Activated naive CD8-positive, alpha-beta T cell treated with anti-CD3 and anti-CD28 coated beads, Interleukin-2, amount 10 ng/mL, durations not matched to agents 7 days and 5 days (primary cell): ENCODE measurements at places on chromosomes 2 and 18. TPM values are rescaled to one million over a fixed set of nuclear protein-coding genes. Genes with fewer than 3 reads are reported as not detected.
A peak's percentile ranks its signal among the peaks of the same experiment; 100 is the strongest.

SMPD4 gene
- 67.3 TPM for total RNA-seq

EIF2AK2 gene
- 101 TPM for total RNA-seq

- no peak overlapping the region for H3K4me3 ChIP-seq
- DNase-seq = no peak
- no peak overlapping the region for H3K27ac ChIP-seq
- H3K36me3 ChIP-seq = no peaks in the 10 kb centered on the region
- no peaks in the 10 kb centered on the region for H3K4me1 ChIP-seq
Observed at GRCh38 chr2:107466984-107467773, 359.5 kb upstream of the RGPD4 start.

MYL1 gene
- not detected for total RNA-seq

CLEC4F gene
- total RNA-seq = not detected

- H3K27me3 ChIP-seq = peaks cover 33% of the 10 kb centered on the region
- peak overlapping the region; percentile 51 for H3K4me3 ChIP-seq
- peaks cover 11% of the 10 kb centered on the region for H3K4me1 ChIP-seq
- DNase-seq = peak; percentile 36
- H3K27ac ChIP-seq = no peak overlapping the region
- no peaks in the 10 kb centered on the region for H3K36me3 ChIP-seq
Observed at GRCh38 chr2:149160701-149161217, 122.3 kb downstream of the LYPD6B start.

- peak; percentile 4 for DNase-seq
- H3K36me3 ChIP-seq = peaks cover 17% of the 10 kb centered on the region
- no peaks in the 10 kb centered on the region for H3K27me3 ChIP-seq
- H3K27ac ChIP-seq = no peak overlapping the region
- no peaks in the 10 kb centered on the region for H3K4me1 ChIP-seq
- H3K4me3 ChIP-seq = no peak overlapping the region
Observed at GRCh38 chr2:241910604-241911520, 41.3 kb downstream of the RTP5 start.

INHBB gene
- total RNA-seq = not detected

- no peak overlapping the region for H3K4me3 ChIP-seq
- no peak overlapping the region for H3K27ac ChIP-seq
- H3K36me3 ChIP-seq = peaks cover 6% of the 10 kb centered on the region
- peaks cover 13% of the 10 kb centered on the region for H3K4me1 ChIP-seq
- DNase-seq = no peak
- H3K27me3 ChIP-seq = no peaks in the 10 kb centered on the region
Observed at GRCh38 chr2:199975273-199975895, 20.0 kb downstream of the MAIP1 start.

GRCh38 chr2:192216336-192216735 is 21.6 kb upstream of the TMEFF2 start:
- no peak overlapping the region for H3K4me3 ChIP-seq
- H3K27me3 ChIP-seq = peaks cover 14% of the 10 kb centered on the region
- no peak overlapping the region for H3K27ac ChIP-seq
- H3K4me1 ChIP-seq = no peaks in the 10 kb centered on the region
- no peak for DNase-seq
- no peaks in the 10 kb centered on the region for H3K36me3 ChIP-seq

ADAM17 gene
- 25.3 TPM for total RNA-seq

DNA sequence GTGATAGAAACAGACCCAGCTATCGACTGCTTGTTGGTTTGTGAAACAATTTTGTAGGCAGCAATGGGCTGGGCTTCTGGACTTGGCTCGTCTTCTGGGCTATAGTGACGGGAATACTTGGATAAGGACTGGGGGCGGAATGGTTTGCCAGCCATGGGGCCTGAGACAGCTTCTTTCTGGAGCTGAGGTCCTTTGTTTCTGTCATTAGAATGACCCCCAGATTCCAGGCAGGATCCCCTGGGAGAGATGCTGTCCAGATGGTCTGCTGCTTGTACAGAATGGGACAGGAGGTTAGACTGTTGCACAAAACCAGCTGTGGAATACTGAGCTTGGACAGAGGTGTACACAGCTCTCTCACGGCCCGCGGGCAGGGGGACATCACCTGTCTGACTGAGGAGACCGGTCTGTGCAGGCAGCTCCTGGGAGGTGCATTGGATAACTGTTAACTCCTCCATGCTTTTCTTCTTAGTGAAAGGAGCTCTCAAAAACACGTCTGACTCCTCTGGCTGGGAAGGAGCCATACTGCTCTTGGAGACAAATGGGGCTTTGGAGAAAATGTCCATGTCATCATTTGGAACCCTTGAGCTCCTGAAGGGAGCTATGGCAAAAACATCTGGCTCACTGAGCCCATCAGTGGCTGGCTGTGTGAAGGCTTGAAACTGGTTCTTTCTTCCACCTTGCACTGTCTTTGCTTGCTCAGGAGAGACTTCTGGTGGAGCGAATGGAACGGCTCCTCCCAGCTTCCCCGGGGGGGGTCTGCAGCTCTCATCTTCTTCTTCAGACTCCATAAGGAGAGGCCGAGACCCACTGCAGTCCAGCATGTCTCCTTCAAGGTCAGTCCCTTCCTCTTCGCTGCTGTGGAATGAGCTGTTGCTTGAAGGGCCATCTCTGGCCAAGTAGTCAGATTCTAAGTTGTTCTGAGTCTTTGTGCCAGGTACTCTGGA is 28.6 kb upstream of the NFU1 start:
- no peak overlapping the region for H3K27ac ChIP-seq
- no peak for DNase-seq
- H3K27me3 ChIP-seq = no peaks in the 10 kb centered on the region
- H3K36me3 ChIP-seq = peaks cover 52% of the 10 kb centered on the region

DNA sequence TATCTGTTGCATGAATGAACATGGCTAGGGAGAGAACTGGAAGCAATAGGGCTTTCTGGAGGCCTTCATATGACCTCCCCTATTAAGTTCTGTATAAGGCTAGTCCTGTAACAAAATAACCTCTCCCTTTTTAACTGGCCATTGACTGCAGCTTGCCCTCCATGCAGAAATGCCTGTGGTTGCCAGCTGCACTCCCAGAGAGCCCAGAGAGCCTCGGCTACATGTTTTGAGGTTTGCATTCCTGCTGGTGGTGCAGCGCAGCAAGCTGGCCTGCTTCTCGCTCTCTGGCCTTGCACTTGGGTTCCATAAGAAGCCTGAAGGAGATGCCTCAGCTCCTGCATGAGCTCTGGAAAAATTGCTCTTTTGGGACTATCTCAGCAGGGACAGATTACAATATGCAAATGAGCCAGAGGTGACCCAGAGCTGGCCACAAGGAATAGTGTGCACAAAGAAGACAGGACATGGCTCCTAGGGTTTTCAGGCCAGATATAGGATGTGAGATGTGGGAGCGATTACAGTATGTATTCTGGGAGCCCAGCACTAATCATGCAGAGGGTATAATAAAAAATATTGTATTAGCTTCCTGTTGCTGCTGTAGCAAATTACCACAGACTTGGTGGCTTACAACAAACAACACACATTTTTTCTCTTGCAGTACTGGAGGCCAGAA is 186.7 kb downstream of the INSIG2 start:
- no peaks in the 10 kb centered on the region for H3K36me3 ChIP-seq
- no peak overlapping the region for H3K4me3 ChIP-seq
- H3K4me1 ChIP-seq = no peaks in the 10 kb centered on the region
- H3K27ac ChIP-seq = no peak overlapping the region

MEP1B gene
- not detected for total RNA-seq

DNA sequence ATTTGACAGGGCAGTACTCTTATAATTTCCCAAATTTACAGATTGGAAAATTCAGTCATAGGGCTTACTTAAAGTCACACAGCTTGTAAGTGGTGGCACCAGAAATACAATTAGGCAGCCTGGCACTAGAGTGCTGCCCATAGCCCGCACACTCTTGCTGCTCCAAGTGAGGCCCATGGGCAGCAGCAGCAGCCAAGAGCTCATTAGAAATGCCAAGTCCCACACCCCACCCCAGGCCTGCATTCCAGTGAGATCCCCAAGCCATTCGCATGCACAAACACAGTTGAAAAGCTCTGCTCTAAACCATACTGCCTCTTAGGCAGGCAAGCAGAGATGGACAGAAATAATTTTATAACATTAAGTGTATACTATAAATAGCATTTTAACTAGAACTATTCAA is 379.3 kb upstream of the PKDCC start:
- no peak overlapping the region for H3K27ac ChIP-seq
- no peak for DNase-seq
- no peaks in the 10 kb centered on the region for H3K36me3 ChIP-seq
- H3K4me3 ChIP-seq = no peak overlapping the region
- H3K27me3 ChIP-seq = no peaks in the 10 kb centered on the region

- H3K36me3 ChIP-seq = peaks cover 2% of the 10 kb centered on the region
- no peak overlapping the region for H3K27ac ChIP-seq
- peak; percentile 29 for DNase-seq
- H3K27me3 ChIP-seq = peaks cover 52% of the 10 kb centered on the region
- peaks cover 9% of the 10 kb centered on the region for H3K4me1 ChIP-seq
- peak overlapping the region; percentile 62 for H3K4me3 ChIP-seq
Observed at GRCh38 chr2:150485871-150486538, 1.5 kb downstream of the RND3 start.
